Smooth muscle cell of the brain vasculature (primary cell): ENCODE measurements at places on chromosomes 5 and 9.

- DNase-seq, result no peak
Measured at GRCh38 chr9:107309271-107309670, 26.2 kb downstream of the RAD23B start.

DNA sequence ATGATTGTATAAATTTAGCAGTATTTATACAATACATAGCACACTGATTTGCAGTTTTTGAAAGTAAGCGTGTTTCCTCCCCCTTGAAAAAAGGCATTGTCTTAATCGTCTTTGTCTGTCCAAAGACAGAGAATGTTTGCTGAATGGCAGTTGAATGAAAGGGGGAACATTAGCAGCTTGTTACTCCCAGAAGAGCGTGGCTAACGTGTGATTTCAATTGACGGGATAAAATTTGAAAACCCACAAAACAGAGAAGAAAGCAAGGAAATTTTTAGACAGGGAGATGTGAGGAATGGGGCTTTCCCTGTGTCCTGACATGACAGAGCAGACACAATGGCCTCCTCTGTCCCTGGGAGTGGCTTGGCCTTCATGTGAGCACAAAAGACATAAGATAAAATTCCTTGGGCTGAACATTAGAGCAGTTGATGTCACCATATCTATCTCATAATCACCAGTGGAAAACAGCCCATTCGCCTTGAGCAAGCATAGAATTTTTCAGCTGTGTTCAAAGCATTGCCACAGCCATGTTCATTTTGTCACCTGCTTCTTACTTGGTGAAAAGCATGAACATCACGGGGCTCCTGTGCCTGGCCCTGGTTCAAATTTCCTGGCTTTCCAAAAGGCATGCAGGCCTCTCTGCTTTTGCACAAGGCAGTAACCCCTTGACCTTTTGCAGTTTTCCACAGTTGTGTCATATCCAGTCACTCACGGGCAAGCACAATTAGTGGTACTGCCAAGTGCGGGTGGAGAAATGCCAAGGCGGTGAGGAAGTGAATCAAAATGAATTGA is 126.9 kb downstream of the TLE1 start:
- no peak for DNase-seq

- DNase-seq, result no peak
Measured at GRCh38 chr5:115100319-115100955, 69.3 kb downstream of the TRIM36 start.

GRCh38 chr9:117555964-117556629 is 141.2 kb upstream of the ASTN2 start:
- DNase-seq, result peak; percentile 3

DNA sequence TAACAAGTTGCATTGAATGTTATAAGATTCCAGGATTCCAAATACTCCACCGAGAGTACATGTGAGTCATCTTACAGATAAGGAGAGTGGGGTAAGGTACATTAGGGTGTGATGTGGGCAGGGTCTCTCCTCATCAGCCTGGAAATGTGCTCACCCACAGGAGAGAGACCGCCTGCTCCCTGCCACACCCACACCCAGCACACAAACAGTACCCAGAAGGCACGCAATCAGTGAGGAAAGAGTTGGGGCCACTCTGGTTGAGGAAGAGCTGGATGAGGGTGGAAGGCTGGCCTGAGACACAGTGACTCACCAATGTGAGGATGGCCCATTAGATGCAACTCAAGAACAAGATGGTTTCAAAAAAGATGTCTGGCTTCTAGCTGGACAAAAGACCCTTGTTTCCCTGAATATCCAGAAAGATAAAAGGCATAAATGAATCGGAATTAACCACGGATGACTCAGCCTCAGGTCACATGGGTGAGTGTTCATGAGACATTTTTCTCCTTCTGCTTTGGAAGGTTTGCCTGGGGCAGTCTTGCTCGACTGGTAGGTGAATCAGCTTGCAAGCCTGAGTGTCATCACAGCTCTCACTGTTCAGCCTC is 51.1 kb upstream of the LHFPL2 start:
- DNase-seq, result no peak

DNA sequence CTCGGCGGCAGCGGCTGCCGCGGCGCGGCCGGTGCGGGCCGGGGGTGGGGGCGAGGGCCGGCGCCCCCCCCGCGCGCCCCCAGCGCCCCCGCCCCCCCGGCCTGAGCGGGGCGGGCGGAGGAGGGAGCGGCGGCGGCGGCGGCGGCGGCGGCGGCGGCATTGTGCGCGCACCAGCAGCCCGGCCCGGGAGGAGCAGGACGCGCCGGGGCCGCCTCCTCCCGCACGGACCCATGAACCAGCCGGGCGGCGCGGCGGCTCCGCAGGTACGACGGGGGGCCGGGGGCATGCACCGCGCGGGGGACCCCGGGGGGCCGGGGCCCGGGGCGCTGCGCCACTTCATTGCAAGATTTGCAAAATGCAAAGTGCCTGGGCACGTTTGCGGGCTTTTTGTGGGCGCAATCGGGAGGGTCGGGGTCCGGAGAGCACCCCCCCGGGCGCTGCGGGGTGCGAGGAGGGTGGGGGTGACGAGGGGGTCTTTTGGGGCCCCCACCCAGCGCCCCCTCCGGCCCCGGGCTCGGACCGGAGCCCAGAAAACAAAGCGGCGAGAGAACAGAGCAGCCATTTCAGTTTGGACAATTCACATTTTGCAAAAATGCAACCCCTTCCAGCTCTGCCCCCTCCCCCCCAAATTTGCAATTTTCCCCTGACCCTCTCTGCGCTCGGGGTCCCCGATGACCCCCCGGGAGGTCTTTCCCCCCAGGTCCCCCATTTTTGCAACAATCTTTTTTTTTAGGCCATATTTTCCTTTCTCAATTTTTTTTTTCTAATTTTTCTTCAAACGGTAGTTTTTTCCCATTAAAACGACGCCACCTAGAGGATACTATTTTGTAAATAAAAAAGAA is at the start of gene ZNF618:
Gene ZNF618, plus strand, starts transcription at position 159 of the 842 bp plus-strand sequence. Its CDS starts 72 bp downstream, at position 231.
- no peak for DNase-seq

DNA sequence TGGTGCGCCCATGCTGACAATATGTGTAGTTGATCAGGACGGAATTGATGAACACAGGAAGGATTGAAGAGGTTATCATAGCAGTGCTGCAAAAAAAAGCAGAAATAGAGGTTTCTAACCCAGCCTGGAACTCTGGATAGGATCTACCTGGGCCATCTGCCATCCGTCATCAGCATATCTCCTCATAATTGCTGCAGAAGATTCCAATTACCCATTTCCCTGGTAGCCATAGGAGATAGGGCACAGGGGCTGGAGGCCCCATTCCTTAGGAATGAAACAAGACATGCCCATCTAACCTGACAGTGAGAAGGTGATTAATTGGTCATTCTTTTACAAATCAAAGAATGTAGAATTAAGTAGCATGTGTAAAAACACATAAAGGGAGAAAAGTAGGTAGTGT is 60.3 kb upstream of the TRIM32 start:
- no peak for DNase-seq

DNA sequence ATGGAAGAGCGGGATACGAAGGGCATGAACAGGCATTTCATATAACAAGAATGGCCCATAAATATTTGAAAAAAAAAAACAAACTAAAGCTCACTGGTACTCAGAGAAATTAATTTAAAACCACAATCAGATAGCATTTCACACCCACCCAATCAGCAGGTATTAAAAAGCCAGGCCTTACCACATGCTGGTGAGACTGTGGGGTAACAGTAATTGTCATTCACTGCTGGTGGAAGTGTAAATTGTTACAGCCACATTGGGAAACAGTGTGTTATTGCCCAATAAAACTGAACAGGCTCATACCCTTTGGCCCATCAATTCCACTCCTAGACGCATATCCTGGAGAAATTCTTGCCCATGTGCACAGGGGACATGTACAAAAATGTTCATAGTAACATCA is 66.0 kb downstream of the PLAC8L1 start:
- DNase-seq, result no peak

GRCh38 chr9:131545003-131545785 is at the start of gene PRRT1B:
PRRT1B (plus strand) TSS chr9:131545523; CDS start chr9:131545616, 93 bp downstream.
- no peak for DNase-seq

DNA sequence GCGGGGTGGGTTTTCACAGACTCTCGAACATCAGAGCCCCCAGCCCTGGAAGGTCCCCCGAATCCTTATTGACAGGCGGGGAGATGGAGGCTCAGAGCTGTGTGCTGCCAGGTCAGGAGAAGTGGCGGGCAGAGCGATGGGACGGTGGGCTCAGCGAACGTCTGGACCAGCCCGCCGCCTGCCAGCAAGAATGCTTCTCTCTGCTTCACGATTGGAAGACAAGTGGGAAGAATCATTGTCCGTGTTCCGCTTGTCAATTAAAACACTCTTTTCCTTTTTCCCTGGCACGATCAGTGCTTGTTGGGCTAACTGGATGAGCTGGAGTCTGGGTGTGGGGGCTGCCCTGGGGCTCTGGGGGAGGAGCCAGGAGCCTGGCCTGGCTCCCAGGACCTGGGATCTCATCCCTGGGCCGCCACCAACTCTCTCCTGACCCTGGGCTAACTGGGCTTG is 1.6 kb downstream of the COL5A1 start:
- no peak for DNase-seq

DNA sequence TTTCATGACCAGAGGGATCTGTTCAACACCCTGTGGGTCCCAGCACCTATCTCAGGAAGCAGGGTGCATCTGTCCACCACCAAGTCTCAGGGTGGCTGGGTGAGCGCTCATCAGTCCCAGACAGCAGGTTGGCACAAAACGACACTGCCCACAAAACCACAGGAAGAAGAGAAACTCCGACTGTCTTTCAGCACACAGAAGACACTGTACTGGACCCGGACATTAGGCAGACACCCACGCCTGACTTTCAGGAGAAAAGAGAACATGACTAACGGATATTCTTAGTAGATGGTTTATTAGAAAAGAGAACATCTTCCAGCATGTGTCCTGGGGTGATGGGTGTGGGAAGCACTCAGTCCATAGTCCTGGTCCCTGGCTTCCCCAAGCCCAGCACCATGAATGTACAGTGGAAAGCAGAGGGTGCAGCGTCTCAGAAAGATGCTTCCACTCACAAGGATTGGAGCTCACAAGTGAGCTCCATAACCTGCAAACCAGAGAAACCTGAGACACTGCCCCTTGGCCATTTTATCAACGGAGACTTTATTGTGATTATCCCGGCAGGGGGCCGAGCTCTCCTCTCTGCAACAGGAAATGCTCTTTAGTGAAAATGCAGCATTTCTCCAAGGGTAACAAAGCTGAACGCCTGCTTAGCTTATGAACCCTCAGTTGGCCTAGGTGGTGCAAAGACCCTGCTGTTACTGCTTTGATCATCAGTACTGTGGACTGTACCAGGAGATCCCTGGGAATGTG is 35.8 kb upstream of the LCP2 start:
- DNase-seq, result no peak

DNA sequence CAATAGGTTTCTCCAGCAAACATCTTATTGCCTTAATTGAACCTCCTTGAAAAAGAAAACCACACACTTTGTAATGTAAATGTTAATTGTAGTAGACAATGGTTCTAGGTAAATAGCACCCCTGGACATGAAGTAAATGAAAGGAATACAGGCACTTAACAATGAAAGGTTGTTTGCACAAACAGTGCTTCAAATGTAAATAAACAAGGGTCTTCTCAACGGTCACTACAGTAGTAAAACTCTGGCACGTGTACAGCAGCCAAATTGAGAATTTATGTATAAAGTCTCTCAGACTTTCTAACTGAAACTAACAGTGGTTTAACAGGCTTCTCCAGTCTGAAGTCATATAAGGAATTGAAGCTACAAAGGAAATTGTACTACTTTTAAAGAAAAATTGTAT is 218.3 kb downstream of the MEF2C start:
- DNase-seq, result no peak

GRCh38 chr9:33180526-33181184 is 13.5 kb upstream of the B4GALT1 start:
- DNase-seq, result no peak

DNA sequence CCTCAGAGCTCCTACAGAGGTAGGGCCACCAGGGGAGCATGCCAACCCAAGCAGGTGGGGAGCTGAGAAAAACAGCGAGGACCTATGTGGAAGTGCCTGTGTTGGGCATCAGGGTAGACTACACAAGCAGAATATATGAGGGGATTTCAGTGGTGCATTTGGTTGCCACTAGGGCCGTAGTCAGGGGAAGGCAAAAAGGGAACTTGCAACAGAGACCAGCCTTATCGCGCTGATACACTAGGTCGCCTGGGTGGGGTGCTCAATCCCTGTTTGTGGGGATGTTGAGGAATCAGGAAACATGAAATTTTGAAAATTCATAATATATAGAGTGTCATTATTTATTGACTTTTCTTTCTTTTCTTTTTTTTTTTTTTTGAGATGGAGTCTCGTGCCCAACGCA is 370.9 kb upstream of the PRR16 start:
- DNase-seq, result no peak

- no peak for DNase-seq
Measured at GRCh38 chr9:93278144-93278543, 94.2 kb downstream of the WNK2 start.

DNA sequence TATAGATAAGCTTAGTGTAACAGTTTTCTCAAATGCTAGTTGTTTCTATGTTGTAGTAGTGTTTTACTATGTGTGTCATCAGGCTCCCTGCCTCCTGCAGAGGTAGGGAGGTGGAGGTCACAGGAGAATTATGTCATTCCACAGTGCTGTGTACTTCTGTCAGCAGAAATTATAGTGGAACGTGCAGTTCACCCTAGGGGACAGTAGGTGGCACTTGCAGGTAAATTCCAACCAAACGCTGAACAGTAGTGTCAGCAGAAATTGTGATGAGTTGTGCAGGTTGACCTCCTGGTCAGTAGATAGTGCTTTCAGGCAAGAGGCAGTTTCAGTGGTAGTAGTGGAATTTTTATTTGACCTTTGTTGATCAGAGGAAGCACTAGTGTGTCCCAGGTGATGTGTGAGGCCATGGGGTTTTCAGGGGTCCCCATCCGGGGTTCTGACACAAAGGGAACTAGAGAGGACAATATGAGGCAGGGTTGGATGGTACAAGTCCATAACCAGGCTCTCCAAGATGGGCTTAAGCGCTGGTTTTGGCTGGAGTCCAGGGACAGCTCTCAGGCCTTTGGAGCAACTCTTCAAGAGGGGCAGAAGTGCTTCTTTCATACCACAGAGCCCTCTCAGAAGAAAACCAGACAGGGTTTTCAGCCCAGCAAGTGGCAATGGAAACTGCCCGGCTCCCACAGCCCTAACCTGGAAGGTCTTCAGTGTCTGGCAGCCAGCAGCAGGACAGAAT is 402.9 kb downstream of the CYLC2 start:
- DNase-seq, result no peak

GRCh38 chr5:43643750-43644149 is 40.8 kb downstream of the NNT start:
- DNase-seq, result no peak

GRCh38 chr5:79237740-79238560 is 2.0 kb downstream of the JMY start:
- DNase-seq, result no peak

DNA sequence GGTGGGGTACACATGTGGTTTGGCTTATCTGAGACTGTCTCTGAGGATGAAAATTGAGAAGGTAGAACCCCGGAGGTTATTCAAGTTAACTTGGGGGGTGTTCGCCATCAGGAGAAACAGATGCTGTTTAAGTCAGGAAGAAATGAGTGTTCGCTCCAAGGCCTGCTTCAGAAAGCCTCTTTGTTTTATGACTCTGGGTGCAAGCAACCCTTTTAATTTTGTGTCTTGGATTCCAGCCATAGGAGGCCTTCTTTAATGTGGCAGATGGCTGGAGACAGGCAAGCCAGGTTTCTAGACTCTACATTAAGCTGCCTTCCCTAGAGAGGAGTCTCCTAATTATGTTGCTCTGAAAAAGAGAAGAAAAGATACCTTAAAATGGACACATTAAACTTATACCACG is 4.2 kb upstream of the SMAD5 start:
- no peak for DNase-seq
